ENCODE measurements at places on chromosomes 4 and X.

GRCh38 chr4:158259955-158260575 lies 49.8 kb downstream of the TMEM144 start:
- peak; percentile 42 for DNase-seq

DNA sequence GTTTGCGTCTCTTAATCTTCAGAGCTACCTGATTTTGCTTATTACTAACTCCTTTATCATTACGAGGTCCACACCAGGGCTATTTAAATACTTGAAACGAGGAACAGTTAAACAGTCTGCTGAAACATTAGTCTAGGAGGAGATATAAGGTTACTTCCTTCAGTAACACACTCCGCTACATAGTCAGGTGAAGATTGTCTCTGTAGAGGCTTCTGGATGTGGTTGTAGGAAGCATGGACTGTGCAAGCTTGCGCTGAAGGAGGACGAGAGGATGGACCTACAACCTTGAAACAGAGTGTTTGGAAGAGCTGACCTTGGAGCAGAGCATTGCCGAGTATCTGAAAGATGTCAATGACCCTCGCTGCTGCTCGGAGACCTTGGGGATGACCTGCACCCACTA lies at the start of gene CLRN2:
Gene CLRN2 (plus strand): TSS at position 301 of the 400 bp plus-strand sequence. CDS start 102 bp downstream, outside the sequence.
- DNase-seq, result no peak

- DNase-seq, result peak; percentile 25
Measured at GRCh38 chr4:60897415-60897814, 302.7 kb upstream of the ADGRL3 start.

- DNase-seq, result no peak
Measured at GRCh38 chr4:47736555-47736954, 101.3 kb downstream of the CORIN start.

DNA sequence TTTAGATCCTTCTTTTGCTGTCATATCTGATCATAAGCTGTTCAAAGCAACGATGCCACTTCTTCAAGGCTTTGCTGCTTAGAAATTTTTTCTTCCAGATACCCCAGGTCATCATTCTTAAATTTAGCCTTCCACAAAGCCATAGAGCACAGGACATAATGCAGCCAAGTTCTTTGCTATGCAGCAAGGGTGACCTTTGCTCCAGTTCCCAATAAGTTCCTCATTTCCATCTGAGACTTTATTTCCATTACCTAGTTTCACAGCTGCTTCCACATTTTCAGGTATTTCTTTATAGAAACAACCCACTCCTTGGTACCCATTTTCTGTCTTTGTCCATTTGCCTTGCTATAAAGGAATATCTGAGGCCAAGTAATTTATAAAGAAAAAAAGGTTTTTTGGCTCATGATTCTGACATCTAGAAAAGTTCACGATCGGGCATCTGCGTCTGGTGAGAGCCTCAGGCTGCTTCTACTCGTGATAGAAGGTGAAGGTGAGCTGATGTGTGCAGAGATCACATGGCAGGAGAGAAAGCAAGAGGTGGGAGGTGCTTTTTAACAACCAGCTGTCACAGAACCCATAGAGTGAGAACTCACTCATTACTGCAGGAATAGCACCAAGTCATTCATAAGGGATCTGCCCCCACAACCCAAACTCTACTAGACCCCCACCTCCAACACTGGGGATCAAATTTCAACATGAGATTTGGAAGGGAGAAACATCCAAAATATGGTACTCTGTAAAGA lies 11.8 kb upstream of the TASL start:
- peak; percentile 53 for DNase-seq

GRCh38 chrX:73182502-73183114 lies 32.0 kb downstream of the NAP1L2 start:
- no peak for DNase-seq
